ENCODE measurements at places on chromosomes 7 and 10. TPM values are rescaled to one million over a fixed set of nuclear protein-coding genes. Genes with fewer than 3 reads are reported as not detected.

FXYD4 gene
- total RNA-seq = not detected

C10orf67 gene
- total RNA-seq = 0.27 TPM

VAX1 gene
- total RNA-seq = not detected

HECW1 gene
- 0.18 TPM for total RNA-seq

NRAP gene
- total RNA-seq = not detected

NPFFR1 gene
- 0.32 TPM for total RNA-seq

- DNase-seq = no peak
These were observed 964.9 kb downstream of the REEP3 start for GRCh38 chr10:64486149-64486548.

DNA sequence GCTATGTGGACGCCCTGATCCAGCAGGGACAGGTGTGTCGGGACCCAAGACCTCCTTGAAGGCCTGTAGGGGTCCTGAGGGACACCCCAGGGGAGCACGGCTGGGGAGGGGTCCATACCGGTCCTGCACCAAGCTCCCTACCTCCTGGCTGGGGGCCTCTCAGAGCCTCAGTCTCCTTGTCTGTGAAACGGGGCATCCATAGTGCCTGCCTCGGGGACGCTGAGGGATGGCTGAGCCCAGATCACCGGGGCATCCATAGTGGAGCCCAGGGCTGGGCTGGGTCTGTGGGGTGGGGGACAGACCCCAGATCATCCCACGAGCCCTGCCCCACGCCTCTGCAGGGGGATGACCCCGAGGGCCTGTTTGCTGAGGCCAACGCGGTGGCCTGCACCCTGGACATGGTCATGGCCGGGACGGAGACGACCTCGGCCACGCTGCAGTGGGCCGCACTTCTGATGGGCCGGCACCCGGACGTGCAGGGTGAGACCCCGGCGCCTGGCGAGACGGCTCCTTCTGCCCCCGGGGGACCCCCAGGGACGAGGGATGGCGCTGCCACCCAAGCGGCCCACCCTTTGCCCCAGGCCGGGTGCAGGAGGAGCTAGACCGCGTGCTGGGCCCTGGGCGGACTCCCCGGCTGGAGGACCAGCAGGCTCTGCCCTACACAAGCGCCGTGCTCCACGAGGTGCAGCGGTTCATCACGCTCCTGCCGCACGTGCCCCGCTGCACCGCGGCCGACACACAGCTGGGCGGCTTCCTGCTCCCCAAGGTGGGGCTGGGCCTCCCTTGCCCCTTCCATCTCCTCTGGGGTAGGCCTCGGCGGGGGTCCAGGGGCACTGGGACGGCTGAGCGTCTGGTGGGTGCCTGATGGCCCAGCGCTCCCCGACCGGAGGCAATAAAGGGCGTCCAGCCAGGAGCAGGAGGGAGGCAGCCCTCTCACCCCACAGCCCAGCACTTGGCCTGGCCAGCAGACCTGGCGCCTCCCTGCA lies 4.1 kb downstream of the CYP2W1 start:
- no peak for DNase-seq

GRCh38 chr7:45400680-45401079 lies 173.5 kb upstream of the ADCY1 start:
- no peak for DNase-seq

GRCh38 chr10:54613162-54613561 lies 187.9 kb downstream of the PCDH15 start:
- no peak for DNase-seq

GRCh38 chr7:29641651-29642050 lies 78.0 kb downstream of the PRR15 start:
- DNase-seq = no peak

DNA sequence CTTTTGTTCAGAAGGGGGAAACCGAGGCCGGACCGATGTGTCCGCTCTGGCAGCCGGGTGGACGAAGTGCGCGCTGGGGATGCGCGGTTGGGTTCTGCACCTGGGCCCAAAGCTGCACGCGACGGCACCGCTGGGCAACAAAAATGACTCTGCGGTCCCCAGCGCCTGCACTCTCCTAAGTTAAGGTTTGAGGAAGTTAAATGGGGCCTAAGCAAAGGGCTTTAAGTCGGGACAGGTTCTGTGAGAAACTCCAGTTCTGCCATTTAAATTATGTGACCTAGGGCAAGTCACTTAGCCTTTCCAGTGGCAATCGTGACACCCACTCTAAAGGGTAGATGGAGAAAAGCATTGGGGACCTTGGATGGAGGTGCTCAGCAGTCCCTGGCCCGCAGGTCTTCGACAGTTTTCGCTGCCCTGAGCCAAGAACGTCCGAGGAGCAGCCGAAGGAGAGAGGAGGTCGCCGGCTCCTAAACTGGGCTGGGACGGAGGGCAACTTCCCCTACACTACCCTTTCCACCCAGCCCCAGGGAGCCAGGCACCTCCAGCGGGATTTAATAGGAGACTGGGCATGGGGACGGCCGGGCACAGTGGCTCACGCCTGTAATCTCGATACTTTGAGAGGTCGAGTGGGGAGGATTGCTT lies 534 bp upstream of the ACBD5 start:
- no peak for DNase-seq

DNA sequence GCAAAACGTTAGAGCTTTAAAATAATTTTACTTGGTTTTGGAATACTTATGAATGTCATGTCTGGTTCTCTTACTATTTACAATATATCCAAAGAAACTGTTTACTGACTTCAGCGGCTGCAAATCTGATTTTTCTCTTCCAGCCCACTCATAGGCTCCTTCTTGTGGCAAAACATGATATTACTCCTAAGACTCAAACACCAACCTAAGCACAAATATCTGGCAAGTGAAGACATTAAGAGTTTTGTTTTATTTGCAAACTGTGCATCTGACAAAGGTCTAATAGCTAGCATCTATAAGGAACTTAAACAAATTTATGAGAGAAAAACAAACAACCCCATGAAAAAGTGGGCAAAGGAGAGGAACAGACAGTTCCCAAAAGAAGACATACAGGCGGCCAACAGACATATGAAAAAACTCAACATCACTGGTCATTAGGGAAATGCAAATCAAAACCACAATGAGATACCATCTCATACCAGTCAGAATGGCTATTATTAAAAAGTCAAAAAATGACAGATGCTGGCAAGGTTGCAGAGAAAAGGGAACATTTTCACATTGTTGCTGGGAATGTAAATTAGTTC lies 20.3 kb upstream of the GJC3 start:
- DNase-seq = no peak

- DNase-seq = no peak
These were observed 139.8 kb upstream of the TNS3 start for GRCh38 chr7:47721670-47722069.

- no peak for DNase-seq
These were observed 29.9 kb upstream of the IFRD1 start for GRCh38 chr7:112420236-112420861.

DNA sequence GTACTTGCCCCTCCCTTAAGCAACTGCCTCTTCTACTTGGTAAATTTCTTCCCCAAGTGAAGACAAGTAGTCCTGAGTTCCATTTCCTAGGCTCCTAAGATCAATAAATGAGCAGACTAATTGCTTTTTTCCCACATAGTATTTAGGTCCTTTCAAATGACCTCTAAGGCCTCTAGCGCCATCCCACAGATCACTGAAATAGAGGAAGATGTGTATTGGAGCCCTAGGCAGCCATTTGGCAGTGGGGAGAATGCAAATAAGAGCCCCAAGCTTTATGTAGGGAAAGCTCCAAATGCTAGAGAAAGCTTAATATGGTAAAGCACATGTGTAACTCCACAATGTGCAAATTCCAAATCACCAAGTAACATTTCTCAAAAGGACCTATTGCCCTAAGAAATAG lies 316.5 kb upstream of the PHF14 start:
- no peak for DNase-seq

- DNase-seq = no peak
These were observed 436.2 kb downstream of the KCNMA1 start for GRCh38 chr10:77201135-77202106.

DNA sequence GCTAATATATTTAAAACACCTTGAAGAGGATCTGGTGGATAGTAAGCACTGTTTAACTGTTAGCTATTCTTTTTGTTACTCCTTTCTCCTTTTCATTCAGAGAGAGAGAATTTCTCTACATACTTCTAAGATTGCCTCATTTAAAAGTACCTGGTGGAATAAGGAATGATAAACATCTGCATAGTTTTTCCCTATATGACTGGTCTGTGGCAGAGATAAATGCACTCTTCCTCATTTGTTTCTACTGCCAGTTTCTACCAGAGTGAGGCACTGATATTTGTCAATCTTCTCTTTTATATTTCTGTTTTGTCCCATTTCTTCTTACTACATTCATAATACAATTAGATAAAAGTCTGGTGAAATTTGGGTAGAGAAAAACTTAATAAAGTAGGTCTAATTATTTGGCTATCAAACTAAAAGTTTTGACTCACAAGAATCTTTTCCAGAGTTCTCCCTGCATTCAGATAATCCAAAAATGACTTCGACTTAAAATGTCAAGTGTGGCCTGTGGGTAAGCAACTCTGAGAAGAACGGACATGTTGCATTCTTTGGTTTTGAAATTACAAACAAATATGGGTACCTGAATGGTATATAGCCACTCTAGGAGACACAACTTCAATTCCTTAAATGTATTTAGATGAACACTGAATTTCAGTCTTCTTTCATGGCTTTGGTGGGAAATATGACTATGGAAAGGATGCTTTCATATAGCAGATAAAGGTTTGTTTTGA lies 38.8 kb downstream of the RNLS start:
- DNase-seq = no peak

- DNase-seq = no peak
These were observed 19.3 kb upstream of the FAM170B start for GRCh38 chr10:49153115-49153514.

- DNase-seq = no peak
These were observed 33.6 kb upstream of the SMARCD3 start for GRCh38 chr7:151282111-151282510.

GRCh38 chr7:28417321-28417940 lies 5.1 kb downstream of the CREB5 start:
- DNase-seq = no peak

- no peak for DNase-seq
These were observed 742.3 kb upstream of the GALNT17 start for GRCh38 chr7:70389531-70390151.

GRCh38 chr7:138608275-138608674 lies 92.9 kb downstream of the SVOPL start:
- no peak for DNase-seq

- no peak for DNase-seq
These were observed 98.2 kb downstream of the ANLN start for GRCh38 chr7:36487756-36488336.

GRCh38 chr10:132783165-132783939 lies 2.6 kb downstream of the NKX6-2 start:
- DNase-seq = no peak

- DNase-seq = no peak
These were observed 197.2 kb downstream of the HECW1 start for GRCh38 chr7:43309706-43310022.

DNA sequence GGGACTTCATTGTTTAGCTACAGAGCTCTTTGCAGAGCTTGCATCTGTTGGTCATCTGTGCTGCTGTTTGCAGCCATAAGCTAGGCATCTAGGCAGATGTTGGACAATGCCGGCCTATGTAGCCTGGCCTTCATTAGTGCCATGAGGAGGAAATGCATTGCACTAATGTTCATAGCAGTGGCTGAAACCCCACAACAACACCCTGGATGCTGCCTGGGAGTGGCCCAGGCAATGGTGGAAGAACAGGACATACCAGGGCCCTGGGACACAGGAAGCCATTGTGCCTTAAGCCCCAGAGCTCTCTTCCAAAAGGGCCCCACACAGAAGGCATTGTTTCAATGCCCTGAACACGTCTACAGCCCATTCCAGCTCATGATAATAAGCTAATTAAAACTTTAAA lies 131.5 kb upstream of the LYZL1 start:
- DNase-seq = no peak

DNA sequence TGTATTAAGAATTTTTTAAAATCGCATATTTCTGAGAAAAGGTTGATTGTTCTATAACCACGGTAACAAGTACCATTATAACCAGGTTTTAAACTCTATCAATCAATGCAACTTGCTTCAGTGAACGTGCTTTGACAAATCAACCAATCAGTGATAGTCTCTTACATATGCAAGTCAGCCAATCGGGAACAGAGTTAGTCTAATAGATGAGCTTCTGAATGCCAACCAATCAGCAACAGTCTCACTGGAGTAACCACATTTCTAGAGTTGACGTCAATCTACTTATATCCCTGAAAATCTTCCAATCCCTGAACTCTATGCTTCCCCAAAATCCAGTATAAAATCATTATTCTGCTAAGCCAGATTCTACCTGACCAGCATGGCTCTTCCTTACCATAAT lies 44.7 kb upstream of the TRUB1 start:
- no peak for DNase-seq

- no peak for DNase-seq
These were observed 362.4 kb upstream of the ZNF32 start for GRCh38 chr10:44010873-44011602.

DNA sequence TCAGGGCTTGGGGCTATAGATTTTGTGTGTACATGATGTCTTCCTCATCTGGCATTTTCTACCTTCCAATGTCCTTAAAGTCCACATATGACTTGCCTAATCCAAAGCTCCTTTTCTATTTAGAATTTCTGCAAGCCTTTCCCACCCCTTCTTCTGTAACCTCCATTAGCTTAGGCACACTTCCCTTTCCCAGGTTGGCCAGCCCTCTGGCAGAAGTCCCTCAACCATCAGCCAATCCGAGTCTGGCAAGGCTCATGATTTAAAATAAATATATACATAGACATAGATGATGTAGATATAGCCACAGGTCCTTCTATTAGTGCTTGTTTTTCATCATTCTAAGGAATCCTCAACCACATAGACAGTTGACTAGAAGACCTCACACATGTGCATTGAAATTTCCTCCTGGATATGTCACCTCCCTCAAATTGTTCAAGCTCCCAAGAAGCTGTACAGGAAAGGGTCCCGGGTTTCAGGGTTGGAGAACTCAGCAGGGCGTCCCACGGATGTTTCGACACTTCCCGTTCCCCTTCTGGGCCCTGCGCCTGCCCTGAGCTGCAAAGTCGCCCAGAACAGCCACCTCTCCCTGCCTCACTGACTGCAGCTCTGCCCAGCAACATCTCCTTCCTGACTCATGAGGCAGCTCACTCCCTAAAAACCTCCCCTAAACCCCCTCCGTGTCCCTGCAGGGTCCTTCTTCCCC lies 20.4 kb upstream of the PIK3AP1 start:
- DNase-seq = no peak

GRCh38 chr7:30268586-30268985 lies 15.8 kb upstream of the ZNRF2 start:
- DNase-seq = no peak

DNA sequence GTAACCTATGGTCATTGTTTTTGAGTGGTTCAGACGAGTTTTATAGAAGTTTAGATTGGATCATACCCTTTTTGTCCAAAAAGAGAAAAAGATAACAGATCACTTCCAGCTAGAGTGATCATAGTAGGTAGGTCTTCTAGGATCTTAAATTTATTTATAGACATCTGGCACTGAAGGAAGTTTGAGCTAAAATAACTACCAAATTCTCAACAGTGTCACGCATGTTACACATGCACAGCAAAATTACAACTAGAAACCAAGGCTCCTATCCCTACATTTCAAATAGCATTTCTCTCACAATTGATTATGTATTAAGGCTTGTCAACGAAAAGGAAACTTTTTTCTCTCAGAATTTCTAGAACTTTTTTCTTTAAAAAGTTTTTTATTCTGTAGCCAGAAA lies 2.3 kb downstream of the CALU start:
- no peak for DNase-seq
